Neural progenitor cell (in vitro differentiated cells): ENCODE measurements at places on chromosomes 6 and 20.

DNA sequence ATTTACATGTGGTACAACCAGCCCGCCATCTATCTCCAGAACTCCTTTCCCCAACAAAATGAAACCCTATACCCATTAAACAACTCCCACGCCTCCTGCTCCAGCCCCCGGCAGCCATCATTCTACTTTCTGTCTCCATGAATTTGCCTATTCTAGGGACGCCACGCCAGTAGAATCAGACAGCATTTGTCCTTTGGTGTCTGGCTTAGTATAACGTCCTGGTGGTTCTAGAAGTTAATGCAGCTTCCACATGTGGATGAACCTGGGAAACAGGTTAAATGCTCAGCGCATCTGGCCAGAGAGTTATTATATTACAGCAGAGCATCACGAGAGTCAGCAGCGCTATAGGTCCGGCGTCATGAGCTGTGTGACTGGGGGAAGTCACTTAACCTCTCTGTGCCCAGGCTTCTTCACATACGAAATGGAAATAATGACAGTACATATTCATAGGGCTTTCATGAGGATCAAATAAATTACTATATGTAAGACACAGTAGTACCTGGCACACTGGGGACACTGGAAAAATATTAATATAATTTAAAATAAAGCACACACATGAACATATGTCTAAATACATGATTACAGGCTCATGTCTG, 178.7 kb upstream of the TAB2 start:
- DNase-seq = no peak

DNA sequence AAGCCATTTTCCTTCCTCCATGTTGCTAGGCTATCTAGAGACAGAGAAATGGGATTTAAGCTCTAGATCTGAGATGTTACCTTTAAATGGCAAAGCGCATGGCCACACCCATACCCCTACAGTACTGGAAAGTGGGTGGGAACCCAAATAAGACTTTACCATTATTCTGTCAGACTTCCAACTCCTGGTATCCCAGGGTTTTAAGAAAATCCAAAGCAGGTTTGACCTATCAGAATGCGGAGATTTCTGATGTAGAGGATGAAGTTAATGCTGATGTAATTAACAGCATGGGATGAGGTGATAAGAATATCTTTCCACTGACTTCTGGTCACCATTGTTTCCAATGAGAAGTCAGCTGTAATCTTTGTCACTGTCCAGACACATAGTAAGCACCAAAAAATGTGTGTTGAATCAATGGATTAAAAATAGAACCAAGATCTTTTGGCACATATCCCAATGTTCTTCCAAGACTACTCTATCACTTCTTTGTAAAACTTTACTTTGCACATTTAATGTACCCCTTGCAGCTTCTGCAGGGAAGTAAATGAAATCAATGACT, 140.8 kb upstream of the INSM1 start:
- DNase-seq = no peak

DNA sequence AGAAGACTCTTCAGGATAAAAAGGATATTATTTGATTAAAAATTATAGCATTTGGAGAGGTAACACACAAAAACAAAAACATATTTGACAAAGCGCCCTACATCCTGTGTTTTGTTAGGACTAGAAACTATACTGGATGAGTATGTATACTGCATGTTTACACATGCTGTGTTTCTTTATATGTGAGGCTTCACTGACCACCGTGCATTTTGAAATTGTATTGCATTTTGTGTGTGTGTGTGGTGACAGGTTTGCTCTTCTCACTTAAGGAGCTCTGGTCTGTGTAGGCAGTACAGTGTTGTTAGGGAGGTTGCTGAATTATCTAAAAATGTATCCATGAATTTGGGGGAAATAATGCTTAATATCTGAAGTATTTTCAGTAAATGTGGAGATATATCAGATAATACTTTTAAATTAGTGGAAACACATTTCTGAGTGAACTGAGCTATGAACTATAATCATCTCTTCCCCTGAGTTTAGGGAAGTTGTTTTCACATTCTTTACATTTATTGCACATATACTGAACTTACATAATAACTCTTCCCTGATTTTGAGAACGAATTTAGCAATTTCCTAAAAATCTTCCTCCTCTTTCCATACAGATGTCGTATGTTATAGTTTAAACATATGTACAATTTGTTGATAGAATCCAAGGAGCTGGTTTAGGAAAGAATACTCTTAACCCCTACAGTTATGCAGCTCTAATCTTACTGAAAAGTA, 43.3 kb downstream of the TMEM170B start:
- no peak for DNase-seq

DNA sequence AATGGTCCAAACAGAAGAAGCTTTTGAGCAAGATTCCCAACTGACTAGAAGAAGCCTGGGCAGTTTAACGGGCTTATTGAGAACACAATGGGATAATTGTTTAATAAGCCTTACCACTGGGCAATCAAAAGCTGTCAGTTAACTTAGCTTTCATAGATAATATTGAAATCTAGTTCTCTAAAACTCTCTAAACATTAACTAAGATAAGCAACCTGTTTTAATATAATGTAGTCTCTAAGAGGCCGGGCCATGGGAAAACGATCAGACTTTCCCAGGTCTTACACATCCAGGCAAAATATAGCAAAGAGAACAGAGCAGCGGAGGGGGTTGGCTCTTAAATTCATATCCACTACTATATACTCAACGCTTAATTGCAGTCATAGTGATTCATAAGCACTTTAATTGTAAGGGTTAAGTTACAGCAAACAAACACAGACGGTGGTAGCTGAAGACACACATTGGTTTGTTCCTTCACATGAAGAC, 128.0 kb upstream of the FAM83B start:
- DNase-seq = peak; percentile 18

- peak; percentile 88 for DNase-seq
These were observed 2.0 kb upstream of the DCDC2 start for GRCh38 chr6:24359640-24360454.

GRCh38 chr6:64429926-64430325, 794.3 kb downstream of the PHF3 start:
- no peak for DNase-seq

GRCh38 chr6:15798533-15799255, 135.9 kb upstream of the DTNBP1 start:
- DNase-seq = no peak

- no peak for DNase-seq
These were observed 172.3 kb upstream of the HDDC2 start for GRCh38 chr6:125474061-125474460.

- no peak for DNase-seq
These were observed 3.2 kb upstream of the HLA-DMB start for GRCh38 chr6:32943864-32944649.

GRCh38 chr6:33839399-33840047, 35.7 kb upstream of the MLN start:
- no peak for DNase-seq

DNA sequence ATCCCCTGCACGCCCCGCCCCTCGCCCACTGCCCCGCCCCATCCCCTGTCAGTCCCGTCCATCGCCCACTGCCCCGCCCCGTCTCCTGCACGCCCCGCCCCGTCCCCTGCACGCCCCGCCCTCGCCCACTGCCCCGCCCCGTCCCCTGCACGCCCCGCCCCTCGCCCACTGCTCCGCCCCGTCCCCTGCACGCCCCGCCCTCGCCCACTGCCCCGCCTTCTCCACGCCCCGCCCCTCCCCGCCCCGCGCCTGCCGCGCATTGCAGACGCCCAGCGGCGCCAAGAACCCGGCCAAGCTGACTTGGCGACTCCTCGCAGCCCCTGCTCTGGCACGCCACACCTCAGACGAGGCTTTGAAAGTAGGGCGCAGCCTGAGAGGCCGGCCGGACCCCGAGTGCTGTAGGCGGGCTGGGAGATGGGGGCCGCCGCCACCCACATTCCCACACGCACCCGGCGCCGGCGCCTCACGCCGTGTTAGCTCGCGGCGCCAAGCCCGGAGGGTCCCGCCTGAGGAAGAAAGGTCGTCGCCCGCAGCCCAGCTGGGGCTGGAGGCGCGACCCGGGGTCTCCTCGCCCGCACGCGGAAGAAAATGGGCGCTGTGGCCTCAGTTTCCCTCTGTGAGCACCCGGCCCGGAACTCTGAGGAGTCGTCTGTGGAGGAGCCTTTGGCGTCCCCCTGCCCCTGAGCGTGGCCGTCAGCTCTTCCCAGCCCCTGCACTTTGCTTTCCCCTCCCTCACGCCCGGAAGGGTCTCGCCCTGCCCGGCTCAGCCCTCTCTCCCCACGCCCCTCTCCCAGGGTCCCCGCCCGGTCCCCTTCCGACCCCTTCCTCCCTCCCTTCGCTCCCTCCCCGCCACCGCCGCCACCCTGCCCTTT, at the start of gene RAD21L1:
TSS of gene RAD21L1 (plus strand) at position 262 of the 872 bp plus-strand sequence. CDS start 2,410 bp downstream, outside the sequence.
- peak; percentile 94 for DNase-seq

- DNase-seq = peak; percentile 53
These were observed 1.4 kb downstream of the CLIC1 start for GRCh38 chr6:31734821-31735406.

GRCh38 chr6:7532232-7532631, 9.2 kb upstream of the DSP start:
- DNase-seq = no peak

- no peak for DNase-seq
These were observed 25.5 kb upstream of the MAPK13 start for GRCh38 chr6:36104836-36105235.

DNA sequence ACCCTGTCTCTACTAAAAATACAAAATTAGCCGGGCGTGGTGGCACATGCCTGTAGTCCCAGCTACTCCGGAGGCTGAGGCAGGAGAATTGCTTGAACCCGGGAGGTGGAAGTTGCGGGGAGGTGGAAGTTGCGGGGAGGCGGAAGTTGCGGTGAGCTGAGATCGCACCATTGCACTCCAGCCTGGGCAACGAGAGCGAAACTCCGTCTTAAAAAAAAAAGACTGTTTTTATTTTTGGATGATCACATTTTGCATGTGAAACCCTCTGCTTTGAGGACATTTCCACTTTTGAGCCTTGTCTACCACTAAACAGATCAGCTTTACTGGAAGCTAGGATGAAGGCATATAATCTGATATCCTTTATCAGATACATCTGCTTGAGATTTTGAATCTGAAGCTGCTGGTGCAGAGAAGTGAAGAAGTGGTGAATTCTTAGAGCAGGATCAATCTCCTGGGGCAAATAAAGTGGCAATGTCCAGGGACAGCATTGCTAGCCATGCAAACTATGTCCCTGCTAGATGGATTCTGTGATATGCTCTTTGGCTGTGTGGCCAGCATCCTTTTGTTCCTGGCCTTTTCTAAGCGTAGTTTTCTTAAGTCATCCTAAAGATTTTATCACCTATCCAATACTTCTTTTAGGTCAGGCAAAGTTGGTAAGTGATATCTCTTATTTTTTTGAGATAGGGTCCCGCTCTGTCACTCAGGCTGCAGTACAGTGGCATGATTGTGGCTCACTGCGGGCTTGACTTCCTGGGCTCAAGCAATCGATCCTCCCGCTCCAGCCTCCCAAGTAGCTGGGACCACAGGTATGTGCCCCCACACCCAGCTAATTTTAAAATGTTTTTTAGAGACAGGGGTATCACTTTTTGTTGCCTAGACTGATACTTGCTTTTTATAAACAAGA, 23.3 kb downstream of the RBL1 start:
- DNase-seq = no peak
